Head of caudate nucleus (tissue), 42 donors: ENCODE measurements at places on chromosomes 2 and 18.

DNA sequence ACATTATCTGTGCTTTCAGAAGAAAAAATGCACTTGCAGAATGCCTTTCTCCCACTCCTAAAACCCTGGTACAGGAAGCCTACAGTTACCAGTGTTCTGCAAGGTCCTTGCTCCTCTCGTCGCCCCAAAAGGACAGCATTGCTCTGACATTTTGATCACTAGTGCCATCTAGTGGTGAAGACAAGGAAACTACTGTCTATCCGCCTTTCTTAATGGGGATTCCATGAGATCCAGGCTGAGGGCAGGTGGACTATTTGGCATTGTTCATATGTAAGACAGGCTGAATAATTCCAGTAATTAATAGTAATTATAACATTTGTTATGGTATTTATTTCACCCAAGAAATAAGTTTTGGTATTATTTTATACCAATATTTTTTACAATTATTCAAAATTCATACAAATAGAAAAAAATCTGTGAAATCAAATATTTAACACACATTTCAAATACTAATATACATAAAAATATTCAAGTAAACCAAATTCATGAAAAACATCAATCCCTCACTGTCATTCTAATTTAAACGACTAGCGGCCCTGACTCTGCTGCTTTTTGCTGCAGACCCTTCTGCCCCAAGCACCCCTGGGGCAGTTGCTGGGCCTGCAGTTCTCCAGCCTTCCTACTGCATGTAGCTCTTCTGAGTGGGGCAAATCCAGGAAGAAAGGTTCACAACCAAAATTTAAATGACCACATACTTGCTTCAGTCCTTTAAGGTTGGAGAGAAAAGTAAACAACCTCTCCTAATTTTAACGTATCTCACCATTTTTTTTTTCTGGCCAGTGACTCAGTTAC lies 19.0 kb downstream of the TPGS2 start:
- DNase-seq, result peak; percentile 62

DNA sequence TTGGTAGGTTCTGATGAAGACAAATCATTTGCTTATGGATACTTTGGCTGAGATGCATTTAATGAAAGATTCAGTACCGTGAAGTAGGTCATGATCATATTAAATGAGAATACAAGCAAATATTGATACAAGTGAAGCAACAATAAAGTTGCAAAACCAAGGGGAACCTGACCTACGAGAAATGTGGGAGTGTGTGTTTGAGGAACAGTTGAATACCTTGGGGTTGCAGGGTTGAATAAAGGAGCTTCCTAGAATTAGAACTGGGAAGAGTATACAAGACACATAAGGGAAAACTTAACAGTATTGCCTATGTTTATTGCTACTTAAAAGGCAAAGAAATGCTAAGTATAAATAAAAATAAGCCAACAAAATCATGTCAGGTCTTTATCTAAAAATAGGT lies 702.9 kb downstream of the ERBB4 start:
- DNase-seq, result no peak

- DNase-seq, result no peak
These were observed 604.8 kb downstream of the CPS1 start for GRCh38 chr2:211161236-211161635.

GRCh38 chr2:106649306-106649705 lies 162.1 kb downstream of the CD8B2 start:
- DNase-seq, result no peak

GRCh38 chr2:186603286-186603685 lies 13.4 kb downstream of the ITGAV start:
- DNase-seq, result no peak

- no peak for DNase-seq
These were observed 136.5 kb upstream of the CDH20 start for GRCh38 chr18:61196750-61197149.

DNA sequence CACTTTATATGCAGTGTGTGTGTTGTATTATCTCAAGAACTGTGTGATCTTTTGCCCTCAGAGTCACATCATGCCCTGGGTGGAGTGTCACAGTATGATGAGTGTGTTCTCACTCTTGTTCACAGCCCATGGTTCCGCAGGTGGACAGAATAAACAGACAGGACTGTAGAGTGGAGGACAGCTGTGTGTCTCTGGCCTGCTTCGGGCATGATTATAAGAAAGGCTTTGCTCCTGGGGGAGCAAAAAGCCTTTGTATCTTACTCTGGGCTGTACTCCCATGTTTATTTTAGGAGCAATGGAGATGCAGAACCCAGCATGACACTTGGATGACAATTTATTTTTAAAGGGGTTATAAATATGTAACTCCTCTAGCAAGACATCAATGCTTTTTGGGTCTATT lies 371.7 kb upstream of the MEX3C start:
- no peak for DNase-seq

DNA sequence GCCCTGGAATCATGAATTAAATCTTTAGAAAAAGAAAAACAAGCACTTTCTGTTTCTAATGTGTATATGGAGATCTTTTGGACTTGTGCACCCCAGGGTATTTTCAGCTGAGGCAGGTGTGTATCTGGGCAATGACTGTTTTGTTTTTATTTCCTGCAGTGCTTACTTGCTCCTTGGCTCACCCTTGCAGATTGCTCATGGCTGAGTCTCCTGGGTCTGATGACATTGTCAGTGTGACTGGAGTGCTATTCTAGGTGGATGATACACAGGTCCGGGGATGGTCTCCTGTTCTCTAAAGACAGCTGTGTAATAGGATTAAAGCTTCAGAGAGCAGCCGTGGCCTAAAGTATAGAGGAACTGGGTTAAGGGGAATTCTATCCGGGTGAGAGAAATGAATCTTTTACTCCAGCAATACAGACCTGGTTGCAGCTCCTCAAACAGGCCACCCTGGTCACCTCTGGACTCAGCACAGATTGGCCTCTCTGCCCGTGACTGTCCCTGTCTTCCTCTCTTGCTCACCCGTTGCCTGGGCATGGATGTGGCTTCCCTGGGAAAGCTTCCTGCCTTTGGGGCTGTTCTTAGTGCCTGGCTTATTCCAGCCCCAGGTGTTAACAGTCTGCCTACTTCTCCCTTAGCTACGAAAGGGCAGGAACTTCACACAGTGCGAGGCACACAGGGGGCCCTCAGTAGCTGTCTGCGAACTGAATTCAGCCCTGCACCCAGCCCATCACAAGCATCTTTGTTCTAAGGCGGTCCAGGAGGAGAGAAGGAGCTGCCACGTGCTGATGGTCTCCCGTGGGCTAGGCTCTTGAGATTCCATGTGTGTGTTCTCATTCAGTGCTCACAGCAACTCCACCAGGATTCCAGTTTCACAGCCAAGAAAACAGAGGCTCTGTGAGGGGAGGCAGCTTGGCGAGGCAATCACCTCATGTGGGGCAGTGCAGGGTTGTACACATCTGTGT lies 84.3 kb downstream of the ACOXL start:
- DNase-seq, result no peak

DNA sequence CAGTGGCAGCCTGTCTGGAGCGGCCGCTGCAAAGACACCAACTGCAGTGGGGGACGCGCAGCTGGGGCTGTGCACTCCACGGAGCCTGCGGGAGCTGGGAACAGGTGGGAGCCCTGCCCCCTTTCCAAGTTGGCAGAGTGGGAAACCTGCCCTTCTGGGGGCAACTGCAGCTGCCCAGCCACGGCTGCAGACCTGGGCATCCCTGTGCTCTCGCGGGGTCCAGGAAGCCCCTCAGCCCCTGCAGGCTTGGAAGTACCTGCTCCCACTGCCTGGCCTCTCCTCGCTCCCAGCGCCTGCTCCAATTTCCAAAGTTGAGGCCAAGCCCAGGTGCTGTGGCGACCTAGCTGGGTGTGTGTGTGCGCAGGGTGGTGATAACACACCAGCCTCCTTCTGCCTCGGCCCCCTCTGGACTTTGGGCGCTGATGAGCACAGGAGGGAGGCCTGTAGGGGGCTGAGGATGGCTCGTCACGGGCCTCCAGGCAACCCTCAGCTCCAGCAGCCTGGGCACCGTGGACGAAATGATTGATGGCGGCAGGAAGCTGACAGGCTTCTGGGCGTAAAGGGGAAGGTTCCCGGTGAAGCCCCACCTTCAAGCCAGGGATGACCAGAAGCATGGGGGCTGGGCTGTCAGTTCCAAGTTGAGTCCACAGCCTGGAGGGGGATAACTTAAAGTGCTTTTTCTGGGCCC lies 76.9 kb downstream of the PTPN4 start:
- DNase-seq, result no peak

DNA sequence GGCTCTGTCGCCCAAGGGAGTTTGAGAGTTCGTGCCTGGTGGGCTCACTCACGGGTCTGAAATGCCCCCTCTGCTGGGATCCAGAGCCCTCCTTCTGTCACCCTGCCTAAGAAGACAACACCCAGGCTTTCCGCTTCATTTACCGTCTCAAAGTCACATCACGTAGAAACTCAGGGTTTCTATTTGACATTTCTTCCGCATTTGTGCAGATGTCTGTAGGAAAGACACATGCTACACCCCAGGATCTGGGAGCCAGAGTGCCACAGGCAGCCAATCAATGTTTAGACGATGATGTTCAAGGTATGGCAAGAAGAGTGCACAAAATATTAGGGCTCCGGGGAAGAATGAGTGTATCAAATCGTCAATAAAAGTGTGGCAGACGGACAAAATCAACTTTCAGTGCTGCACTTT lies 24.4 kb upstream of the ACKR3 start:
- no peak for DNase-seq

GRCh38 chr18:63788447-63789096 lies 13.4 kb downstream of the SERPINB7 start:
- DNase-seq, result no peak

DNA sequence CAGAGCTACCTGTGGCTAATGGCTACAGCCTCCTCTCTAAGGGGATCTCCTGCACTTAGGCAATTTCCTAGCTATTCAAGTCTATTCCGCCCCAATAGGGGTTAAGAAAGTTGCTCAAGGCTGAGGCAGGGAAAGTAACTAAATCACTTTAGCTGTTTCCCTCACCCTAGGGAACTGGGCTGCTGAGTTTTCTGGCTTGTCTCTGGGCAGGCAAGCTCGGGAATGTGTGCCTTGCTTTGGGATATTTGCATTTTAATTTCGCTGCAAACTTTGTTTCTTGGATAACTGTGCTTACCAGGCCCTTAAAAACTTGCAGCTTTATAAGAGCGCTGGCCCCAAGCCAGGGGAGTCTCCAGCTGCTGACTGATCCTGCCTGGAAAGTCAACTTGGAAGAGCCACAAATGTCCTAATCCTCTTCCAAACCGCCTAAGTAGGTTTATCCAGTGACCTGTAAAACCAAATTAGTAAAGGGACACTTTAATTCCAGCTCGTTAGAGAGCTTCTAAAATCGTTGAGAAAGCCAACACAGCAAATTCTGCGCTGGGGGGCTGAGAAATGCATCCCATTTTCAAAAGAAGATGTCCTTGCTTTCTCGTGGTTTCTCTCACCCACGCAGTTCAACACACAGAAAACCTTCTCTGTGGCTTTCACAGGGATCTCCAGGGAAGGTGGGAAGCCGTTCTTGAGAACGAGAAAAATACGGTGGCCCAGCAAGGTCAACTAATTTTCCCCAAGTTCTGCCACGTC lies 59.5 kb upstream of the SP3 start:
- no peak for DNase-seq
